GM23338 (cell line): ENCODE measurements at places on chromosomes 3 and 15.

- DNase-seq: no peak
Observed at GRCh38 chr3:190620886-190621608, 107.2 kb downstream of the IL1RAP start.

DNA sequence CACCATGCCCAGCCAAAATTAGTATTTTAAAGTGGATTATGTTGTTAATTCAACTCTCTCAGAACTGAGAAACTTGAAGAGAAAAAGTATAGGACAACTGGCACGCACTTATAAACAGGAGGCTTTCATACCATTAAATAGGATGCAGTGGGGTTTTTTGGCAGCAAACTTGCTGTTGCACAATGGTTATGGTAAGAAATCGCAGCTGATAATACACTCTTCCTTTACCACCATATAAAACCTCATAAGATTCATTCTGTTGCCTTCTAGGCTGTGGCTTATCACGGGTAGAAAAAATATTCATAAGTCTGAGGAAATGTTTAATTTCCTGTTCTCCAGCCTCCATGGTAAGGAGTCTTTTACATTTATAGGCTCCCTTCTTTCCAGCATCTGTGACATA, 95.3 kb downstream of the TMCO5A start:
- DNase-seq: no peak

- no peak for DNase-seq
Observed at GRCh38 chr15:71754660-71755059, 55.7 kb upstream of the NR2E3 start.

- no peak for DNase-seq
Observed at GRCh38 chr15:98967916-98968315, 39.7 kb downstream of the PGPEP1L start.
